ENCODE measurements at places on chromosomes 7 and 10.
A peak's percentile ranks its signal among the peaks of the same experiment; 100 is the strongest.

DNA sequence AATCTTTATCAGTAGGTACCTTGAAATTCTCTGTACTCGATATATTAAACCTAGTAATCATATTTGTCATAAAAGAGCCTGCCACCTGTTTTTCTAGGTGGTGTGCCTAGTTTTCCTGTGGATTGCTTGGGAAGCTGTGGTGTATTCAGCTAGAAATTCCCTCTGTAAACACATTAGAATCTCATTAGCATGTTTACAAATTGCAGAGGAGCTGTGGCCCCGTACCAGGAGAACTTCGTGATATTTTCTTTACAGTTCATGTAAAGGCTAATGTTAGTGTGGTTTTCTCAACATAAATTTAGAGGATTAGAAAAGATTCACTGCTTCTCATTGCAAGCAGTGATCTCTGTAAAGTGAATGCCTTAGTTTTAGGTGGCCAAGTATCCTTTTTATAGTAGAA is 144.7 kb downstream of the CCSER2 start:
- no peak for DNase-seq

- no peak for DNase-seq
Measured at GRCh38 chr7:51705701-51706100, 389.1 kb upstream of the COBL start.

GRCh38 chr10:14507176-14507575 is 176.5 kb upstream of the FRMD4A start:
- no peak for DNase-seq

DNA sequence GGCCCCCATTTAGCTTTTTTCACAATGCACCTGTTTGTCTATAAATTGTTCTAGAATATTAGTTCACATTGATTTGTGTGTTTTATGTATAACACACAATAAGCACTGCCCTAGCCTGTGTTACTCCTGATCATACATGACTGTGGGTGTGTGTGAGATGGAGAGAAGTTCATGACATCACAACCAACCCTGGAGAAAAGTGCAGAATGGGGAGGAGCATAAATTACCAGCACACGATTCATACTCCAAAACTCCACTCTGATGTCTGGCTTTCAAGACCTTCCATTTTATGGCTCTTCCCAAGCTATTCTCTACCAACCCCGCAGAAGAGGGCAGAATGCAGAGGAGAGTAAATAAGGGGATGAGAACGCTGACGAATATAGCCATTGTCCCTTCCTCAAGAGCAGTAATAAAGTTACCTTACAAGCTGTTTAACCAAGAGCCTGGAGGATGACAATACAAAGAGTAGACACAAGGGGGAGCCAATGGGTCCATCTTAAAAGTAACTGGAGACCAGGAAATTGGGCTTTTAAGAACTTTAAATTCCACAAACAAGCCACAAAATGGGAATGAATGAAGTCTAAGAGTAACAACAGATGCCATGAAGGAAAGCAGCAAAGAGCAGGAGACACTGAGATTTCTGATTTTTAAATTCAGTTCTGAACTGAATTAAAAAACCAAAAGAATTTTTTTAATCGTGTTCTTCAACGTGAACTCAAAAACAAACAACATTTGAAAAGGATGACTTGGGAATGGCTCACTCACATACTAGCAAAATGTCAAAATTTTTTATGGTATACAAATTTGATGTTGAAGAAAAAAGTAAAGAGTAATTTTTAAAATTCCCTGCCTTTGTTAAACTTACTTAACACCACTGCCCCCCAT is 159.6 kb downstream of the PARD3 start:
- no peak for DNase-seq

- no peak for DNase-seq
Measured at GRCh38 chr7:44074349-44074695, 8.0 kb downstream of the POLM start.

DNA sequence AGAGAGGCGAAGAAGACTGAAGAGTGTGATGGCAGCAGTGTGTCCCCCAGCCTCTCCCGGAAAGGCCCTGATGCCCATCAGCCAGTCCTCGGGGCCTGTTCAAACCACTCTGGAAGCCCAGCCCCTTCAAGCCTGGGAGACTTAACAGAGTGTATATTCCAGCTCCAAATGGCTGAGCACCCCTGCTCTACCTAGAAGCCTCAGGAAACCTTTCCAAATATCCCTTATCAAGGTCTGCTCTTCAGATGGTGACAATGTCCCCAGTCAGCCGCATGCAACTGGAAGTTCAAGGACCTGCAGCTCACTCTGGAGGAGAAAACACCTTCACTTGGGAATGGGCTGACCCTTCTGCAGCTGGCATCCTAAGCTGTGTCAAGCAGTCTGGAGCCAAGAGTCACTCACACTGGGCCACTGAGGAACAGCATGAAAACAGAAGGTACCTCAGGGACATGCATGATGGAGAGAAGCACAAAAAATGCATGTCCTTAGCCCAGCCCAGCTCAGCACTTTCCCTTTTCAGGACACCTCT is 10.2 kb downstream of the ANXA11 start:
- DNase-seq: no peak

DNA sequence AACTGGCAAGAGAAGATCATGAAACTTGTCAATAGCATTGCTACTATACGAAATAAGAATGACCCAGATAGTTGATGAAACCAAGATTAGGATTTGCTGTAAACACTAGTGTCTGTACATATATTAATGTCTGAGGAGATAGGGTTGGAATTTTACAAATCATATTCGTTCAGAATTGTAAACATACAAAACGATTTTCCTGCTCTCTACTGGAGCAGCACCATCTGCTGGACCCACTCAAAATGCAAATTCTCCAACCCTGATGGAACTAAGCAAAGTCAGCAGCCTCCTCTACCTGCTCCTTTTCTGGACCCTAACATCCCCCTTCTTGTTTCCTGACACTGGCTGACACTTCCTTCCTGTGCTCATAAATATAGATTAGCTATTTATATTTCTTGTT is 29.4 kb upstream of the SGMS1 start:
- DNase-seq: no peak

DNA sequence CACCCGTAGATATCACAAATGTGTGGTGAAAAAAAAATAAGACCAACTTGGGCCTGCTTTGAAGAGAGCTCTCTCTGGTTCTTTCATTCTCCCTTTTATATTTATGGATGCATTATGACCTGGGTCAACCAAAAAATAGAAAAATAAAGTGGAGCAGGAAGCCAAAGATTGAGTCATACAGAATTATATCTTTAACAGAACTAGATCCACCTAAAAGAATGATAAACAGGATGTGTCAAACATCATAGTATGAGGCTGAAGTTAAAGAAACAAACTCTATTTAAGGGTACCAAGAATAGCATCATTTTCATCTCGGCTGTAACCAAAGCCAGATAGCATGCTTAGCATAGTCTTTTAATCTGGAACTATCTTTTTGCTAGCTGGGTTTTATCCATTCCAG is 28.8 kb upstream of the NMT2 start:
- no peak for DNase-seq

DNA sequence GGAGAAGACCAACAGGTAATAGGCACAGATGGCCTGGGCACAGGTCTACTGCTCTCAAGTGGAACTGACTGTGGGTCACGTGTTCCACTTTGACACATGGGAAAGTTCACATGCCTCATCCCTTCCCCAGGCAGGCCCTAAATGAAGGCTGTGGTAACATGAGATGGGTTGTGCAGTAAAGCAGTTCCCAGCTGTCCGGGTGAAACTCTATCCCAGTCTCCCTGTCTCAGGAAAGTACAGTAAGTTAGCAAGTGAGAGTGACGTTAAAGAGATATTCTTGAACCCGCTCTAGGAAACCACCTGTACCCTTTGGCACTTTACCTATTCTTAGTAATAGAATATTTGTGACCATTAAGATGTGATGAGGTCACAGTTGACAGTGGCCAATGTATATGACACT is 343.7 kb upstream of the AOAH start:
- no peak for DNase-seq

GRCh38 chr10:89118091-89118490 is 89.0 kb downstream of the CH25H start:
- DNase-seq: no peak

- DNase-seq: no peak
Measured at GRCh38 chr10:23702977-23703414, 264.1 kb downstream of the OTUD1 start.

DNA sequence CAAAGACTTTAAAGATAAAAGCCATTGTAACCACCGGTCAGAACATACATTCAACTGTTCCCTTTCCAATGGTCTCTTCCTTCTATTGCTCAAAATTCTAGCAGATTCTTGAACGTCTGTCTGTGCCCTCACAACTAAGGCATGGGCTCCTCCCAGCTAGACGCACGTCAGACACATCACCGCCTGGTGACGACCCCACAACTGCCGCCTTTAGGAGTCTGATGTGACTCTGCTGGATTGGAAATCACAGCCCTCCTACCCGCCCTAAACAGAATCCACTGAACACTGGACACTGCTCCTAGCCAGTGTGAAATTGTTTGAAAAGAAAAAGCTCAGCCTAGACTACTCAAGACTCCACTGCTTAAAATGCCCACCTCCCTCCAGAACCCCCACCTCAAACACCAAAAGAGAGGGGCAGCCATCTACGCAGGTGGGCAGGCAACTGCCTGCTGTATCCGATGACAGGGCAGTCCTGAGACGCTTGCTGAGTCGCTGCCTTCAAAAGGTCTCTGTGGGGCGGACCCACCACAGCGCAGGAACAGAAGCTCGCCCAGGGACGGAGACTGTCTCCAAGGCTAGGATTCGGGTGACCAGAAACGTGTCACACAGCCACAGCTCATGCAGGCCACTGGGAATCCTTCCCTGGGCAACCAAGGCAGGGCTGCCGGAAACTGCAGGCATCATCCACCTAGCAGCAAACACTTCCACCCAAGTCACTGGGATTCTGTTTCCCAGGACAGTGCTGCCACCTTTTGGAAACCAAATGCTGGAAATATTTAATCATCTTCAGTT is 34.7 kb downstream of the GSDME start:
- DNase-seq: peak; percentile 63
